Left ventricle myocardium superior (tissue), 1 donor: ENCODE measurements at places on chromosomes 2 and 18. TPM values are rescaled to one million over a fixed set of nuclear protein-coding genes. Genes with fewer than 3 reads are reported as not detected.

SLC39A10 gene
- total RNA-seq, result 9.7 TPM

ALPP gene
- not detected for total RNA-seq

MARCO gene
- total RNA-seq, result 7.2 TPM

EXOC6B gene
- 122 TPM for total RNA-seq

KRTCAP3 gene
- not detected for total RNA-seq

IL36G gene
- total RNA-seq, result not detected

L3MBTL4 gene
- total RNA-seq, result 0.89 TPM

TET3 gene
- total RNA-seq, result 3.3 TPM

GRCh38 chr2:149223472-149224095 is 106.8 kb upstream of the LYPD6 start:
- no peak for DNase-seq

DNA sequence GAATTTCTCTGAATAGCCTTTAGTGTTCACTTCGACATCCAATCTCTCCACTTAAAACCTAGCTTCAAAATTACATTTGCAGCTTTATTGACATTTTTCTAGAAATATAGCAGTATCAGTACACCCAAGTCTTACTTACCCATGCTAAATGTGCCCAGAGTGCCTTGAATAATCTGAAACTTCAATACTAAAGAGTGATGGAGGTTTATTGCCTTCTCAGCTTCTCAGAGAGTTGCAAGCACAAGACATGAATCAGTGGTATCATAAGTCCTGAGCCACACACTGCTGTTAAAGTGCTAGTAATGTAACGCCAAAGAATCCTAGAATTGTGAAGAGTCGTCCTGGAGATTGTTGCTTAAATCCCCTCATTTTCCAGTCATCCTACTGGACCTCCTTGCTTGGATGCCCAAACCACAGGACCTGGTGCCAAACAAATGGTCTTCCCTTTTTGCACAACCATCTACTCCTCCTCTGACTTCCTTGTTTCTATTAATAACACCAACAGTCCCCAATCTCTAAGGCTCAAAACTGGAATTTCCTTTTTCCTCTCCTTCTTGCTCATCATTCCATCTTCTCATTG is 83.2 kb upstream of the SPATS2L start:
- DNase-seq, result no peak

DNA sequence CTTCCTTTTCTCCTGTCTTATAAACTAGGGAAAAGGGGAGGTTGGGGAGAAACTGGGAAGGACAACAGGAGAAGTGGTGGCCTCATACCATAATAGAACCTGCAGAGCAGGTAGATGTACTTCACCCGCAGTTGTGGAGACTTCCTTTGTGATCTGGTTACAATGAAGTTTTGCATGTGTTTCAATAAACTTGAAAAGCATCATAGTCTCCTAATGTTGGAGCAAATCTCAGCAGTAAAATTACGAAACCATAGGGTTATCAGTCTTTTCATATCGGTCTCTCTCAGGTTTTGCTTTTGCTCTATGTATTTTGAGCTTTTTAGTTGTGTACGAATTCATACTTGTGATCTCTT is 30.5 kb downstream of the ANO7 start:
- no peak for DNase-seq

GRCh38 chr2:138490673-138491494 is 10.7 kb upstream of the SPOPL start:
- DNase-seq, result no peak

DNA sequence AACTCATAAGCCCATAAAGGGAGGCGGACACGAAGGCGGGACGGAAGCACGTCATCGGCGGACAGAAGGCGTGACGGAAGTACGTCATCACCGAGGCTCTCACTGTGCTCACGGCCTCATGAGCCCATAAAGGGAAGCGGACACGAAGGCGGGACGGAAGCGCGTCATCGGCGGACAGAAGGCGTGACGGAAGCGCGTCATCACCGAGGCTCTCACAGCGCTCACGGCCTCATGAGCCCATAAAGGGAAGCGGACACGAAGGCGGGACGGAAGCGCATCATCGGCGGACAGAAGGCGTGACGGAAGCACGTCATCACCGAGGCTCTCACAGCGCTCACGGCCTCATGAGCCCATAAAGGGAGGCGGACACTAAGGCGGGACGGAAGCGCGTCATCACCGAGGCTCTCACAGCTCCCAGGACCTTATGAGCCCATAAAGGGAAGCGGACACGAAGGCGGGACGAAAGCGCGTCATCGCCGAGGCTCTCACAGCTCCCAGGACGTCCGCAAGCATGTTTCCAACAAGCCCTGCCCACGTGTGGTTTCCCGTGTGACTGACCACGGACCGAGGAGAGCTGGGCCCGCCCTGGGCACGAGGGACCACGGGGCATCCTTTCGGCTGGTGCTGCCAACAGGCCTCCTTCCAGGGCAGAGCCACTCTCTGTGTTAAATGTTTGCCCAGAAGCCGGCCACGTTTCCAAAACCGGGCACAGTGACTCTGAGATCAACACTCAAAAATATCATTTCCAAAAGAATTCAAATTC is 182.7 kb upstream of the SALL3 start:
- DNase-seq, result no peak

DNA sequence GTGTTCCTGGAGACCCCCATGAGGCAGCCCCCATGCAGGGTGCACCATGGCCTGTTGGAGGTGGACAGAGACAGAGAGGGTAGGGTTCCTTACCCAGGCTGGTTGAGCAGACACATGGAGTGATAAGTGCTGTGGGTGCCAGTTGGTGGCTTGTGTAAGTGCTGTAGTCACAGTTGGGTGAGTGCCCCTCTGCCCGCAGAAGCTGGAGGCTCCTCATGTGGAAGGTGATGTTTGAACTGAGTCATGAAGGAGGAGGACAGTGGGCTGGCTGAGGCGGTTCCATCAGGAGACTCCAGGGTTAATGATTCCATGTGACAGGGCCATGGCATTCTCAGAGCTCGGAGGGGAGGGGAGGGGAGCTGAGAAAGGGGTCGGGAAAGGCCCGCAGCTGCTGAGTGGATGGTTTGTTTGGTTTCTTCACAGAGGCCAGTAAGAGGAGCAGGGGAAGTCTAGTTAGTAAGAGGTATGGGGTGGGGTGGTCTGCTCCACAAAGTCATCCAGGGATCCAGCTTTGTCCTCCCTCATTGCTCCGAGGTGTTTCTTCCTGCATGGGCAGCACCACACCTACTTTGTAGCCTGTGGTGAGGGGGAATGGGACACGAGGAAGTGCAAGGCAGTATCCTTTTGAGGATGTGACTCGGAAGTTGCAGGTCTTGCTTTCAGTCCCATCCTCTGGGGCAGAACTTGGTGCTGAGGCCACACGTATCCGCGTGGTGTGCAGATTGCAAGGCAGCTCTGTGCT is 13.6 kb downstream of the IMPA2 start:
- DNase-seq, result peak; percentile 30

DNA sequence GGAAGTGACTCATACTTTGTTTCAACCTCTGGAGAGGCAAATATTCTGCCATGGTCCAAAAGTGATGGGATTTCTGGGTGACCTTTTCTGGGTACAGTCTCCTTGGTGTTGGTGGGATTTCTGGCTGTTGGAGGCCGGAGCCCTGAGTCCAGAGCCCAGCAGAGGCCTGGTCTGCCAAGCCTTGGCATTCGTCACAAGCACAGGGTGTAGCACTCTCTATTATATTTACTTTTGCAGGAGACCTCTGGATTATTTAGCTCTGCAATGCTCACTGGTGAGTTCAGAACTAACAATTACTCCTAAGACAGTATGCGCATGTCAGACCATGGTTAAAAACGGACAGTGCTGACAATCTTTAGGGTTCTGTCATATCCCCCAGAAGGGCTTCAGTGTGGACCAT is 201.6 kb upstream of the TWIST2 start:
- no peak for DNase-seq

- no peak for DNase-seq
Observed at GRCh38 chr2:137801228-137801627, 163.0 kb upstream of the HNMT start.

DNA sequence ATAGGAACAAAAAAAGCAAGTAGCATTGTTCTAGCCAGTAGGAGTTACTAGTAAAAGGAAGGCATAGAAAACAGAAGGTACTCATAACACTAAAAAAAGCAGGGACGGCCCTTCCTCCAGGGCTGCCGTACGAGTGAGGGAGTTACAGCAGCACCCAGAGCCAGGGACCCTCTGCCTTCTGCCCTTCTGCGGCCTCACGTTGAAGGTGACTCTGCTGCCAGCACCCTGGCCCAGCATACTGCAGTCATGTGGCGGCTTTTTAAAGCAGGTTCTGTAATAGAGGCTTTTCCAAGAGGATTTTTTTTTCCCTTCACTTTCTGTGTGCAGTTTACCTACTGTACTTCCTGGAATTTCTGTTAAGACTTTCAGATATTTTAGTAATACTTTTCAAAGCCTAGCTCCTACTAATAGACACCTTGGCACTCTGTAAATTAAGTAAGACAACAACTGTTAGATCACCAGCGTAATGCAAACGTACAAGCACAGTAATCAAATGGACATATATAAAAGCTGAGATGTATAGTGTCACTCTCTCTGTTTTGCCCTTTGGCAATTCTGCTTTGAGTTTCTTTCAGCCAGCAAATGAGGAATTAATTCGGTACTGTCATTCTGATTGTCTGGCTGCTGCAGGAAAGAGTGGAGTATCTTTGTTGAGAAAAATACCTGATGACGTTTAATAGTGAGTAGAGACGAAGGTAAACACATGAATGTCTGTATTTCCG is 161.5 kb downstream of the PTGR3 start:
- peak; percentile 56 for DNase-seq

DNA sequence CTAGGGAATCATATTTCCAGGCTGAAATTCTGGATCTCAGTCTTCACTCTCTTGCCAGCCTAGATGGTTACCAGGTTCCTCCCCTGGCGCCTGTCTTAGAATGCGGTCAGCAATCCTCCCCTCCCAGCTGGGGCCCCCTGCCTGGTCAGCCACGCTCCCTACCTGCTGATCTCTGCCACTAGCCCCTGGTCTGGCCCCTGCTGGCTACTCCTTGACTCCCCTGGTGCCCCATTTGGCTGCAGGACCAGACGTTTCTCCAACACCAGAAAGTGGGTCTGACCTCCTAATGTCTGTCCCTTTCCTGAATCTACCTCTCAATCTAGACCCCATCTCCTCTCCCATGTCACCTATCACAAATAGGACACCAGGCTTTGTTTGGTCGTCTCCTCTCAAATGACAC is 432.0 kb upstream of the SMIM21 start:
- no peak for DNase-seq

DNA sequence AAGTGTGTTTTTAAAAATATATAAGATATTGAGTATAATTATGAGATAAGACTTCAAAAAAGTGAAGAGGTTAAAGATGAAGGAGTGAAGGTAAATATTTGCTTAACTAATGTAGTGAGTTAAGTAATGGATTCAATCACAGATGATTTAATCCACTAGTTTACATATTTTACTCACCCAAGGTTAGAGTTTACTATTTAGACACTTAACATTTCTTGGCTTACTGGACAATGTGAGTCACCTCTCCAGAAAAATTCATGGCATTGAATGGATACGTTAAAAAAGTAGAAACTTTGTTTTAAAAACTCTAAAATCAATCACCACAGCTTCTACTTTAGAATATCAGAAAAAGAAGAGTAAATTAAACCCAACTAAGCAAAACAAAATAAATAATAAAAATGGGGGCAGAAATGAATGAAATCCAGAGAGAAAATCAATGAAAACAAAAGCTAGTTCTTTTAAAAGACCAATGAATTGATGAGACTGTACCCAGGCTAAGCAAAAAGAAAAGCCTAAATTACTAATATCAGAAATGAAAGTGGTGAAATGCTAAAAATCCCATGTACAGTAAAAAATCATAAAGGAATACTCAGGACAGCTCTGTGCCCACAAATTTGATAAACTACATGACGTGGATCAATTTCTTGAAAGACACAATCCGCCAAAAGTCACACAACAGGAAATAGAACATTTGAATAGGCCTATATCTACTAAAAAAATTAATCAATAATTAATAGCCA is 1.9 kb upstream of the HMSD start:
- DNase-seq, result no peak

DNA sequence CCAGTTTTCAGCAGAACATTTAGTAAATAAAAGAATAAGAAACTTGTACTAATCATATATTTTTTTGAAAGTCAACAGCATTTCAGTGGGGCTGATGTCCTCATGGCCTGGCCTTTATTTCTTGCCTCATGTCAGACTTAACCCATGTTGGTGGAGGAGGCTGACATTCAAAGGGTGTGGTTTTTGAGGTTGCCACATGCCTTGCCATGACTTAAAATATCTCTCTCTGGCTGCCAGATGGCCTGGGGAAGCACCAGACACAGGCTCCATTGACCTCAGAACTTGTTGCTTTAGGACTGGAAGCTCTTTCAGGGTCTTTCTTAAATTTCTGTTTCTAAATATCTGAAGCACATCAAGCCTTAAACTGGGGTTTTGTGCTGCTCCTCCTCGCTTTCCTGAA is 32.5 kb upstream of the CD28 start:
- DNase-seq, result no peak

DNA sequence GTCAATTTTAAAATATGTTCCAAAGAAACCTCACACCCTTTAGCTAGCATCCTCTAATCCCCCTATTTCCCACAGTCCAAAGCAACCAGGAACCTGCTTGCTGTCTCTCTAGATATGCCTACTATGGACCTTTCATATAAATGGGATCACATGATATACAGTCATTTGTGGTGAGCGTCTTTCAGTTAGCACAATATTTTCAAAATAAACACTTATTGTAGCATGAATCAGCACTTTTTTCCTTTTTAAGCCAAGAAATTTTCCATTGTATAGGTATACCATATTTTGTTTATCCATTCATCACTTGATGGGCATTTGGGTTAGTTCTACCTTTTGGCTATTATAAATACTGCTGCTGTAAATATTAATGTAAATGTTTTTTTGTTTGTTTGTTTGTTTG is 223.0 kb upstream of the DOK6 start:
- DNase-seq, result no peak

DNA sequence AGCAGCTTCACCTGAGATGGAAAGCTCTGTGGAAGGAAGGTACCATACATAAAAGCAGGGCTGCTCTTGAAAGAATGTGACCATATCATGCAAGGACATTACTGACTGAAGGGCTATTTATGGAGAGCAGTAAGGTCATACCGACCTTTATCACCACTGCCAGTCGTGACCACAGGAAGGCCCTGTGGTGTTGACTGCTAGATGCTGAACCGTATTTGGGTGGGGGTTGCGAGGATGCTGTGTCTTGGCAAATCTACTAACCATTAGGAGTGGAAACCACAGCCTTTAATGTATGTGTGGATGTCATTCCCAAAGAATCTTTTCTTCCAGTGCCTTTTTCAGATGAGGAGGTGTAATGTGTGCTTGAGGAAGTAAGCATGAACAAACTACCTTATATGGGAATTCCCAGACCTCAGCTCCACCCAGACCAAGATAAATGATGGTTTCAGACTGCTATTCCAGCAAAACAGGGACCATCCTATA is 60.8 kb downstream of the LIMS1 start:
- no peak for DNase-seq

- DNase-seq, result no peak
Observed at GRCh38 chr2:100976061-100976460, 26.0 kb upstream of the RPL31 start.

- peak; percentile 55 for DNase-seq
Observed at GRCh38 chr2:238458651-238459050, 31.9 kb downstream of the ASB1 start.
